Activated naive CD4-positive, alpha-beta T cell treated with anti-CD3 and anti-CD28 coated beads, Interleukin-2, amount 50 U/mL, for 16 hours (primary cell): ENCODE measurements at places on chromosomes 2 and 18.

- no peak for DNase-seq
These were observed 3.9 kb downstream of the HOXD8 start for GRCh38 chr2:176133389-176133788.

- no peak for DNase-seq
These were observed 86.0 kb downstream of the DTNB start for GRCh38 chr2:25587361-25587760.

- DNase-seq = no peak
These were observed 38.0 kb upstream of the ERMN start for GRCh38 chr2:157363612-157364101.

- peak; percentile 80 for DNase-seq
These were observed at the start of gene AGPS for GRCh38 chr2:177392373-177393202. TSS of gene AGPS (plus strand) at chr2:177392773. CDS start at chr2:177392790, 17 bp downstream.

- DNase-seq = no peak
These were observed 117.6 kb upstream of the APCDD1 start for GRCh38 chr18:10336749-10337350.

- DNase-seq = no peak
These were observed 499 bp upstream of the LMAN1 start for GRCh38 chr18:59359576-59359952.

GRCh38 chr2:86297382-86298147 is 39.9 kb downstream of the REEP1 start:
- no peak for DNase-seq

DNA sequence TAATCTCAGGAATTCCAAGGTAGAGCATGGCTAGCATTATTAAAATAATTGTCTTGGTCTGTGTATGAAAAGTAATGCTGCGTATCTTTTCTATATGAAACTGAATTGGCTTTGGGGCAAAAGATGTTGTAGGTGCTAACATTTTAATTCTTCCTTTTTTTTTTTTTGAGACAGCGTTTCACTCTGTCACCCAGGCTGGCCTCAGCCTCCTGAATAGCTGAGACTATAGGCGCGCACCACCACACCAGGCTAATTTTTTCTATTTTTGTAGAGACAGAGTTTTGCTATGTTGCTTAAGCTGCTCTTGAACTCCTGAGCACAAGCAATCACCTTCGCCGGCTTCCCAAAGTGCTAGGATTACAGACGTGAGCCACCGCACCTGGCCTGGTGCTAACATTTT is 172.6 kb upstream of the STON1 start:
- no peak for DNase-seq

GRCh38 chr2:108960006-108960405 is 29.0 kb downstream of the EDAR start:
- no peak for DNase-seq

DNA sequence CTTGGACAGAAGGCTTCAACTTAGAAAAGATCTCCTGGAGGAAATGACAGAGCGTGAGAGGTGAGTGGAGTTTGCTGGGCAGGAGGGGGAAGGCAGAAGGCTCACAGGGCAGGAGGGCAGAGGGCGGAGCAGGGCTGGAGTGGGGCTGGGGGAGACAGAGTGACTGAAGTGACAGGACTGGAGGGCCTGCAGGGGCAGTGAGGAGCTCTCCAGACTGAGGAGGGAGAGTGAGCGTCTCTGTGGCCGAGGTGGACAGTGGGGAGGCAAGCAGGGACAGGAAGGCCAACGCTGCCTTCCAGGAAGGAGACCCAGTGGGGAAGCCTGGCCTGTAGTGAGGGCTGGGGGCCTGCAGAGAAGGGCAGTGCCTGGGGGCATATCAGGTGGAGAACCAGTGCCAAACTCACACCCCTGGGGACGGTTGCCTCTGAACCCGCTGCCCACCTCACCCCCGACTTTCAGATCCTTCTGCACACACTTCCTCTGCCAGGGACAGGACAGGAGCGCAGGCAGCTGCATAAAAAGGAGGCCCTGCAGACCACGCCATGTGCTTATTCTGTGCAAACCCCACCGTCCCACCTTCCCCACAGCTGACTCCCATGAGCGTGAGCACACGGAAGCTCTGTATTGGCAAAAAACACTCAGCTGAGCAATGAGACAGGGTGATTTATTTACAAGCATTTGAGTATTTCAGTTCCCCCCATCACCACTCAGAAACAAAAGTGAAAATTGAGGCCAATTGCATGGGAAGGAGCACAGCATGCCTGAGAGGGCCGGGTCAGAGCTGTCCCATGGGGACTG is 244.3 kb downstream of the FAM210A start:
- no peak for DNase-seq

- no peak for DNase-seq
These were observed 274.0 kb downstream of the DLGAP1 start for GRCh38 chr18:4181086-4181485.

DNA sequence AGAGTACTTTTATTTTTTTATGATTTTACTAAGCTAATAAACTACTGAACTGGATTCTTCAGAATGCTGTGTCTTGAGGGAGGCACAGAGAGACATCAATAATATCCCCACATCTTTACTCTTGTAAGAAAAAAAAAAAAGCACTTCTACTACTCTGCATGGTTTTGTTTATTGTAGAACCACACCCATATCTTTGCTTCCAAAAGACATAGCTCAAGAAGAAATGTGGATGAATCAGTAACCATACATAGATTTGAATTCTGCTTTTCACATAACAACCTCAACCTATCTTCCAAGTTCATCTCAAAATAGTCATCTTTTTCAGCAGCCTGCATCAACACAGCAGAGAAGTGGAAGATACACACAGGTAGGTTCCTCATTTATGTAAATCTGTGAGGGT is 12.2 kb upstream of the COL5A2 start:
- no peak for DNase-seq

DNA sequence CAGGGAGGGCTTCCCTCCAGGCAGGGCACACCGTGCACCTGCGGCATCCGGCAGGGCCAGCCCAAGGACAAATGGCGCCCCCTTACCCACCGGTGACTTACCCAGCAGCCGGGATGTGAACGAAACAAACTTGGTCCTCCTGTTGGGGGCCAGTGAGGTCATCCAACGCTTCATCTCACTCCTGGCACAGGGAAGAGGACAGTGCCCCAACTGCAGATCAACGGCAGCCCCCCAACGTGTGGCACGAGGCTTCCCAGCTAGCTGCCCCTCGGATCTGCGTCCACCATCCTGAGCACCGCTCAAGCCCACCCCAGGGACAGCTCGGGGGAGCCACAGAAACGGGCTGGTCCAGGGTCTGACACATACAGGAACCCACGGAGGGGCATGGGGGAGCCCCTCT is 12.0 kb downstream of the SNORC start:
- no peak for DNase-seq

GRCh38 chr18:74617486-74617885 is 19.8 kb downstream of the ZNF407 start:
- DNase-seq = no peak

GRCh38 chr18:46067438-46068007 is 4.5 kb downstream of the PSTPIP2 start:
- no peak for DNase-seq

DNA sequence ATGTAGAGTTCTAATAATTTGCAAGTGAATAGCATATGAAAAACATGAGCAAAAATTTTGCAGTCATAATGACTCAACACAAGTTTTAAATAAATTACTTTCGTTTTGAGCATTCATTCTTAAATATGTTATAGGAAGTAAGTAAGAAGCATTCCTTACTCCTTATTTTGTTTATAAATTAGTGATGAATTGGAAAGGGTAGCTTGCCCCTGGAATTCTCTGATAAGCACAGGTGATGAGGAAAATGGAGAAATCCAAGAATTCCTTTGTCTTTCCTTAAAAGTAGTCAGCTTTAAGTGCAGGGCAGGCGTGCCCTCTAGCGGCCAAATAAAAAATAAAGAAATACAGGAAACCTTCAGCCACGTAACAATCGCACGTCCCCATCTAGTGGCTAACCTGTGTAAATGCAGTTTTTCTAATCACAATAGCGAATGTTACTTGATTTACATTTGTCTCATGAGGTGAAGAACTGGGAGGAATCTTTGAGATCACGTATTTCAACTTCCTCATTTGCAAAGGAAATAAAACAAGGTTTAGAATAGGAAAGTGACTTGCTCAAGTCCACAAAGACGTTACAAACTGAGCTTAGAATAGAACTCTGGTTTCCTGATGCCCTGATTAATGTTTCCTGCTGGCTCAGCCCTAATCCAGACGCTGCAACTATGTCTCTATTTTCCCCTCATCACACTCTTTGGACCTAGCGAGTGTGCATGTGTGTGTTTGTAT is 47.2 kb upstream of the ZNG1B start:
- peak; percentile 52 for DNase-seq

DNA sequence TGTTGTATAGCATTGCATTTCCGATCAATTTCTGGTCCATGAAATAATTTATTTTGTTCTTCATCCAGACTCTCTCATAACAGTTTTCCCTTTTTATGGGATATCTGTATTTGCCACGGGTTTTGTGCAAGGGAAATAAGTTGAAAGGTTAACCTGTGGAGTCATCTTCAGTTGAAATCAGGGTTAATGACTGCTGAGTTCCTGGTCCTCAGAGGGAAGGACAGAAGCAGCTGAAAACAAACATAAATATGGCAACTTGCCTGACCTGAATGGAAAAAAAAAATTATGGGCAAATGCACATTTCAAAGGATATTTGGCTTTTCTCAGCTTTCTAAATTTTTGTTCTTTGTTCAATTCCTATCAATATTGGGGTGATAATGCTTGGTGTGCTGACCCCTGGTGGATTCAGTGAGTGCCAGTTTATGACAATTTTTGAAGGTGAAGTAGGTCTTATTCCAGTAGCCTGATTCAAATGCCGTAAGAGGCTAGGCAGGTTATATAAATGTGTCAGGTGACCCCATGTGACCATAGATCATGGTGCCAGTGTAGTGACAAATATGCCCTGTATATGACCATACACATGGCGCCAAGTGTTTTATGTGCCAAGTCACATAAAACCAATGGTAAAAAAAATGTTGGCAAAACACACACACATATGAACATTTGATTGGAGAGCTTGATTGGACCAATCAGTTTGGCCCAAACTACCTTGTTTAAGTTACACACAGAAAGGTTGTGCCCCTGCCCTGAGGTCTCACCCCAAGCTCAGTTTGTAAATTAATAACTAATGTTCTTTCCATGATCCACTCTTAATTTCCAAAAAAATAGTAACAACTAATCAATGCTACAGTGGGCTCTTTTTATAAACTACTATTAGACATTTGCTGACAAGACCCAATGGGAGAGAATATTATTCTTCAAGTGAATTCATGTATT is 47.6 kb upstream of the FAM124B start:
- no peak for DNase-seq

DNA sequence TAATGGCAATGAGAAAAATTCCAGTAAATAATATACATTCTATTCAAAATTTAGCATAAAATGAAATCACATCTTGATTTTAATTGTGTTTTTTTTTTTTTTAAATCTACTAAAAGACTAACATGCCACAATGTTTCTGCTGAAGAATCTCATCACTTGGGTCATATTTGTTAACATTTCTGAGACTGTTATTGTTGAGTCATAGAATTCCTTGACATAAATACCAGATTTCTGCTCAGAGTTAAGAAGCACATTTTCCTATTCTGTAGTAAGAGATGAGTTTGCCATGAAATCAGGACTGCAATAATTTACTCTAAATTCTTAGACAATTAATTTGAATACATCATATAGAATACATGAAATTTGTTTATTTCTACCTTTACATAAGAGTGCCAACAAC is 154.9 kb upstream of the KYNU start:
- DNase-seq = no peak

- no peak for DNase-seq
These were observed 23.7 kb downstream of the TRAF3IP1 start for GRCh38 chr2:238344035-238344434.

DNA sequence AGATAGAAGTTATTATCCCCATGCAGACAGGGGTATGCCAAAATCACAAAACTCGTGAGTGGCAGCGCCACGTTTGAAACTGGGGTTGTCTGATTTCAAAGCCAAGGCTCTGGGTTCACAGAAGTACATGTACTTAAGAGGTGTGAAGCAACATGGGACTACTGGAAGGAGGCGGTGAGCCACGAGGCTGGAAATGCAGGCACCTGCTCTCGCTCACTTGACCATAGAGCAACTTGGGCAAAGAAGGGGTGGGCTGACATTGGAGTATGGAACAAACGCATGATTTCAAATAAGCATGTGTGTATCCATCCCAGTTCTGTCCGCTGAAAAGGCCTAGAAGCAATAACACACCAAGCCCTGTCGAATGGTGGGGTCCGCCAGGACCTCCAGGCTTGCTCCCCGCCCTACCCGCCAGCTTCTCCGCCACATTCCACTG is 593 bp upstream of the ACTR2 start:
- DNase-seq = no peak

DNA sequence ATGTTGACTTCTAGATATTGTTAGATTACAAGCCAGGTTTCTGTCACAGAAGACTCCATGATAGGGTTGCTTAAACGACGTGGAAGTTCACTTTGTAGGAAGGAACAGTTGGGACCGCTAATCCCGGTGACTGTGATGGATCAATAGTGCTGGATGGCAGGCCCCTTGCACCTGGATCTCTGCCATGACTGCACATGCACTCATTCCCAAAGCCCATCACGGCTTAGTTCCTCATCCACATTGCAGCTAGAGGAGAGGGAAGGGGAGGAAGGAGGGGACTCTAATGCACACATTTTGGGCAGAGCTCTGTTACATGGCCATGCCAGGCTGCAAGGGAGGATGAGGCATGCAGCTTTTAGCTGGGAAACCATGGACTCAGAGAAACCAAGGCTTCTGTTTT is 773.7 kb upstream of the RAB6C start:
- no peak for DNase-seq

- no peak for DNase-seq
These were observed 127.6 kb upstream of the CCDC68 start for GRCh38 chr18:55086906-55087305.

- DNase-seq = no peak
These were observed 362.6 kb upstream of the DLGAP1 start for GRCh38 chr18:4817665-4818064.

DNA sequence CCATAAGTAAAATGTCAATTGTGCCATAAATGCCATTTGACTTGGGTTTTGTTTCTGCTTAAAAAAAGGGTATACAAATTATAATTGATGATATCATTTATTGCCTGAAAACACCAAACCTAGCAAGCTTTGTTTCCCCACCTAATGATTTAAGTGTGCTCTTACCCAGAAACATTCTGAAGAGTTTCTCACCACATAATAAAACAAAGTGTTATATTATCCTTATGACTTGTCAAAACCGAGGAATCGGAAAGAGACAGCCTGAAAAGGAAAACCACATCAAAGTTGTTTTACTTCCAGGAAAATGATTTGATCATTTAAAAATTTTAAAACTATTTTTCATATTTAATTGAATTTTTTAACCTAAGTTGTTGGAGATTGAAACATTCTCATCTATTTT is 170.5 kb upstream of the SLC39A10 start:
- DNase-seq = no peak

DNA sequence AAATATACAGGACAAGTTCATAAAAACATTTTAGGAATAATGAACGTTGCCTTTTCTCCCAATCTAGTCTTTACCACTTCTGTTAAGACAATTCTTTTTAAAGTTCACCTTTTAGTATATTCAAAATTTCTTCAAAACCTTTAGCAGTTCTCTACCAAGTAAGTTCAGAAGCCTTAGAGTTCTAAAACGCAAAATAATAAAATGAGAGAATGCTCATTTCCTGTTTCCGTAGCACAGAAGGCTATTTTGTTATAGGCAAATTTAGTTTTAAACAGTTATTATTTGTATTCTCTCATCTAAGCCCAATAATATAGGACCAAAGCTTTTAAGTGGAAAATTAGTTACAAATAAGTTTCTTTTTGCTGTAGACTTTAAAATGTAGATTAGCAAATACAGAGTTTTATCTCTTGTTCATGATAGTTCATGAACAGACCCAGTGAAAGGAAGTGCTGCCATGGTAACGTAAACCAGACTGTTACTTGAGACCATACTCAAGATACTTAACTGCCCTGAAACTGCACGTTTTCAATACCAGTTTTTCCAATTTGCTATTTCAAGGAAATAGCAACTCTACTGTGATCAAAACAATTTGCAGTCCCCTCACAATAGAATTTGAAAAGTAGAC is 173.1 kb upstream of the STON1 start:
- no peak for DNase-seq
